ENCODE measurements at places on chromosomes 4 and X.

DNA sequence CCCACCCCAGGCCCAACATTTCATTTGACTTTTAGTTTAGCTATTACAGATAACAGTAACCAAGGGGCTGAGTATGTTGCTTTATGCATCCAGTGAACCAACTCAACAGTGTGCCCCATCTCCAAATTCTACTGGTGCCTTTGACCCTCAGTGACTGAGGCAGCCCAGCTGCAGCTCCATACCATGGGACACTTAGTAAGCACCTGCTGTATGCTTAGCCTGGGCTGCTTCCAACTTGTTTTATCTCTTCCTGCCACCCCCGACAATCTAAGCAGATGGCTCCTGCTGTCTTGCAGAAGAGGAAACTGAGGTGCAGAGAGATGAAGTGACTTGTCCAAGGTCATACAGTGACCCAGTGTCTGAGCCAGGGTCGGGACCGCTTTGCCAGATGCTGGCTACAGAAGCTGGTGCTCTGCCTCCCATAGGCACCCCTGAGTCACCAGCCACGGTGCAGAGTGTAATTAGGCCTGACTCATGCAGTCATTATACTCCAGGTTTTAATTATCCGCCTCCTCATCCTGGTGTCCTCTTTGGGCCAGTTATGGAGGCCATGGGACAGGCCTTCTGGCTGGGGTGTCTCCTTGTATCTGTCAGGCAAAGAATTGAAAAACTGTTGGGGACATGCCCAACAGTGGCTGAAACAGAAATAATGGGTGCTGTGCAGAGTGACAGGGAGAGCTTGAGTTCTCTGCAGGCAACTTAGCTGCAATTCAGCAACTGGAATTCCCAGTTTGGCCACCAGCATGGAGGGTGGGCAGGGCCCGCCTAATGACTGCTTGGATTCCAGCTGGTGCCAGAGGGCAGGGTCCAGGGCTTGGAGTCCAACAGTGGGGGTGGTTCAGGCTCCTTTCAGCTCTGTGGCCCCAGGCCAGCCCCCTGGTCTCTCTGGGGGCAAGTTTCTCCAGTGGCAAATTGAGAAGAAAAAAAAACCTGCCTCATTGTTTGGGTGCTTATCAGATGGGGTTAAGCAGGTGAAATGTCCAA lies 8.2 kb upstream of the GPR78 start:
- DNase-seq = no peak

GRCh38 chrX:33175201-33175600 lies 36.1 kb downstream of the DMD start:
- DNase-seq = no peak

GRCh38 chrX:152072236-152072635 lies 66.1 kb downstream of the MAGEA10 start:
- DNase-seq = no peak

DNA sequence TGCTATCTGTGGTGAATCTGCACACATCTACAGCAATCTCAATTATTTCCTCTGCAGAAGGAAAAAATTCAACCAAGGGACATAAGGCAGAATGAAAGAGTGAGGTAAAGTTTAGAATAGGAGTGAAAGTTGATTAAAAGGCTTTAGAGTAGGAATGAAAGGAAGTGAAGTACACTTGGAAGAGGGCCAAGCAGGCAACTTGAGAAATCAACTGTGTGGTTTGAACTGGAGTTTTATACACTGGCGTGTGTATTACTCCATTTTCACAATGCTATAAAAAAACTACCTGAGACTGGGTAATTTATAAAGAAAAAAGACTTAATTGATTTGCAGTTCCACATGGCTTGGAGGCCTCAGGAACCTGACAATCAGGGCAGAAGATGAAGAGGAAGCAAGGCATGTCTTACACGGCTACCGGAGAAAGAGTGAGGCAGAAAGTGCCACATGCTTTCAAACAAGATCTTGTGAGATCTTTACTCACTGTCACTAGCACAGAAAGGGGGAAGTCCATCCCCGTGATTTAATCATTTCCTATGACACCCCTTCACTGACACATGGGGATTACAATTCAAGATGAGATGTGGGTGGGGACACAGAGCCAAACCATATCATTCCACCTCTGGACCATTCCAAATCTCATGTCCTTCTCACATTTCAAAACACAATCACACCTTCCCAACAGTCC lies 234.8 kb downstream of the IL15 start:
- no peak for DNase-seq

GRCh38 chr4:181952478-181952877 lies 290.7 kb upstream of the TENM3 start:
- DNase-seq = no peak

GRCh38 chrX:29687687-29688086 lies 527.7 kb upstream of the MAGEB2 start:
- DNase-seq = no peak

Data from NCI-H146 (cell line).